ENCODE measurements at places on chromosomes 4 and X.

DNA sequence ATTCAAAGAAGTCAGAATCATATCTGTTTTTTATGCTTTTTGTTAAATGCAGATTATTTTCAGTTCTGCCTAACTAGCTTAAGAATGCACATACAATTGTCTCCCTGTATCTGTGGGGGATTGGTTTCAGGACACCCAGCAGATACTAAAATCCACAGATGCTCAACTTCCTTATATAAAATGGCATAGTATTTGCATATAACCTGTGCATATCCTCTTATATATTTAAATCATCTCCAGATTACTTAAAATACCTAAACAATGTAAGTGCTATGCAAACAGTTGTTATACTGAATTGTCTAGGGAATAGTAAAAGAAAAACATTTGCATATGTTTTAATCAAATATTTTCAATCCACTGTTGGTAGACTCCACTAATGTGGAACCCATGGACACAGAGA is 279.4 kb downstream of the TMA16 start:
- DNase-seq = no peak

GRCh38 chr4:88870428-88870827 is 172.8 kb upstream of the NAP1L5 start:
- DNase-seq = no peak

DNA sequence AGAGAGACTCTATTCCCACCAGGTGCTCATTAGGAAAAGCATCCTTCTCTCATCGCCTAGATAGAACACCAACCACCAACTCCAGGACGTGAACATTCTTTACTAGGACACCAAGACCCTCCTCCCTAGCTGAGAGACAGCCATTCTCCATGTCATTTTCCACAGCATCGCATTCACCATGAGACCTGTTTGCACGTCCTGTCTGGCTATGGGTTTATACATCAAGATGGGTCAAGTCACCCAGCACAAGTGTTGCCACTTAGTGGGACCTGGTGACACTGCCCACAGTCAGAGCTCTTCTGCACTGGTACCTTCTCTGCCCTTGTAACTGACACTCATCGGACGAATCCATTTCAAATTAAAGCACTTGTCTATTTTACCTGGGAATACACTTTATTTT is 17.5 kb downstream of the LRP2BP start:
- DNase-seq = no peak

GRCh38 chr4:168633496-168633895 is 136.6 kb downstream of the PALLD start:
- no peak for DNase-seq

DNA sequence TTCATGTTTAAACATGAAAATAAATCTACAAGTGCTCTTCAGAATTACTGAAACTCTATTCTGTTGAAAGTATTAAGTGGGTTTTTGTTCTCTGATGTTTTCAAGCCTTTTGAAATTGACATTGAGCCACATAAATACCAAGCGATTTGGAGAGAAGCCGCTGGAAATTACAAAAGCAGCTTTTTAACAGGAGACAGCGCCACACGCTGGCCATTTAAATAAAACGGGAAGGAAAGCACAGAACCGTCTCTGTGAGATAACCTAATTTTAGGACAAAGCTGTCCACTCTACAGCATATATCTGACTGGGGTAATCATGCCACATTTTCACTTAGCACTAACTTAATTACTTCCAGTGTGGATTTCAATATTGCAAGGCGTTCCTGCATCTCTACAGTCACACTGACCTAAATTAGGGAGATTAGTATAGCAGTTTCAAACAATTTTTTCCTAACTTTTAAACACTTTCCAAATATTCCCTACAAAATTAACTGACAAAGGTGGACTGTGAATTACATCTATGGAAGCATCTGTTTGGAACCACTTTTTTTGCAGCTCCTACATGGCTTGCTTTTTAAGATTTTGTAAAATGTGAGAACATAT is 6.8 kb upstream of the ANOS1 start:
- peak; percentile 75 for DNase-seq

DNA sequence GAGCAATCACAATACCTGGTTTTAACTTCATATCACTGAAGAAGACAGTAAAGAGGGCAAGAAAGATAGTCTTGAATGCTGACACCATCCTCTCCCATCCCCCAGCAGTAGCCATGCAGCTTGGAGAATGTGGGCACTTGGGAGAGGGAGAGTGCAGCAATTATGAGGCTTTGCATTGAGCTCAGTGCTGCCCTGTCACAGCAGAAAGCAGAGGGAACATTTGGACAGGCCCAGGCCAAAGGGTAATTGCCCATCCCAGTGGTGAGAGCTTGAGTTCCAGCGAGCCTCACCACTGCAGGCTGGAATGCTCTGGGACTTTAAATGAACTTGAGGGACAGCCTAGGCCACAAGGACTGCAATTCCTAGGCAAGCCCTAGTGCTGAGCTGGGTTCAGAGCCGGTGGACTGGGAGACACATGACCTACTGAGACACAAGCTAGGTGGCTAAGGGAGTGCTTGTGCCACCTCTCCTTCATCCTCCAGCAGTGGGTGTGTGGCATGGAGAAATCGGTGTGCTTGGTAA is 36.3 kb downstream of the CORIN start:
- no peak for DNase-seq

- no peak for DNase-seq
Observed at GRCh38 chr4:825971-826330, at the start of gene CPLX1. Gene CPLX1 (minus strand): TSS chr4:826129. CDS start chr4:824522, 1,607 bp downstream.

DNA sequence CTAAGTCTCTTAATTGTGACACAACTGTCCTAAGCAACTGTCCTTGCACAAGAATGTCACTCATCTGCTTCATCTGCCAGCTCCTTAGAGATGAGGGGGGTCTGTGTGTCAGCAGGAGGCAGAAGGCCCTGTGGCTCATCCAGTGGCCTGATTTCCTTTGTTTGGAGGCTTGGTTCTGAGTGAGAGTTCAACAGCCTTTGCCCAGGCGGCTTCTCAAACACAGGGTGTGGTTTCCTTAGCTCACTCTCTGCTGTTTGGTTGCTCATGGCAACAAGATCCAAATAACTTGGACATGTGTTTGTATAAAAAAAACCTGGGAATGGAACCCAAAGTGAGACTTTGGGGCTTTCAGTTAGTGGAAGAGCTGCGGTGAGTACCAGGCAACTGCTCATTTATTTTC is 46.6 kb downstream of the MAP7D3 start:
- DNase-seq = no peak

GRCh38 chr4:10984815-10985214 is 300.2 kb upstream of the CLNK start:
- DNase-seq = no peak

- no peak for DNase-seq
Observed at GRCh38 chr4:81404294-81404693, 67.4 kb downstream of the RASGEF1B start.

GRCh38 chr4:173009129-173009823 is 159.3 kb upstream of the GALNT7 start:
- DNase-seq = peak; percentile 60

DNA sequence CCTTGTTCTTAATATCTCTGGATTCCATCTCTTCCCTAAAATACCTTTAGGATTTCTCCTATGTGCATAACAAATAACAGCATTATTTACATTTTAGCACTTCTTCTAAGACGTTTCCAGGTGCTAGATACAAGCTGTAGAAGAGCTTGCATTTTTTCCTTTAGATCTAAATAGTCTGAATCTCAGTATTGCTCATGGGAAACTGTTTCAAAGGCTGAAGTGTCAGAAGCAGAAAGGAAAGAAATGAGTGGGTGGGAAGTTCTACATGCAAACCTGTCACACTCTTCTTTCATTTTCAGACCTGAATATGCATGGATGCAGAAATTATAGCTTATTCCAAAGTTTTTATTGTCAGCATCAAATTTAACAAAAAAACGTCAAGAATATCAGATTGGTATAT is 41.8 kb downstream of the FGF13 start:
- no peak for DNase-seq

DNA sequence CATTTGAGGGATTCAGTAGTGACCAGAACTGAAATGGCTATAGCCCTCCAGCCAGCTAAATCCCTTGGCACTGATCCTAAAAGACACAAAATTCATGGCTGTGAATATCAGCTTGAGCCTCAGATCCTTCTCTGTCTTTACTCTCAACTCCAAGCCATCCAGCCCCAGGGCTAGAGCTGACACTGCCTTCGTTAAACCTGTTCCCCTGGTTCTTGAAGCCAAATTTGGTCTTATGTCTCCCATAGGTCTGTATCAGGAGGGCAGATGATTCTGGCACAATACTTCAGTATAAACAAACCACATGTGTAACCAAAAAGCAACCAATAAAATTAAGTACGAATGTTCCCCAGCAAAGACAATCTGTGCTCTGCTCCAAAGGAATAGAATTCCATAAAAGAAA is 78.0 kb downstream of the ANOS1 start:
- DNase-seq = no peak

- no peak for DNase-seq
Observed at GRCh38 chr4:86014599-86014998, 345.3 kb downstream of the MAPK10 start.

Measured in SK-N-DZ (cell line).